Stimulated activated CD4-positive, alpha-beta T cell treated with anti-CD3 and anti-CD28 coated beads, Interleukin-1b, Interleukin-23, amount 100 ng/mL, for 48 hours (primary cell): ENCODE measurements at places on chromosomes 2 and 18.

DNA sequence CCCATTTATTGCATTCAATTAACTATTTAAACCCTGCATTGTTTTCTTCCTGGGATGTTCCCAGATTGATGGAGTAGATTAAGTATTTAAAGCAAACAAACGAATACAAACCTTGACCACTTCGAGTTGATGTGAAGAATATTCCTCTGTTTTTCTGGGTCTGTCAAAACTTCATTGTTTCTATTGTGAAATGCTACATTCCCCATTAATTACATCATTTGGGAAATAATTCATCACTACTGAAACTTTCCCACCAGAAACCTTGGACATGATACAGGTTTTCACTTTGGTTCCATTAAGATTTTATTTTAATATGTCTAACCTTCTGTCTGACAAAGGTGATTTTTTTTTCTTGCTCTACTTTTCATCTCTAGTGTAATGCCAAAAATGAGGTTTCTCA, 365.1 kb upstream of the ETAA1 start:
- DNase-seq: no peak

- DNase-seq: no peak
These were observed 131.3 kb downstream of the TPO start for GRCh38 chr2:1544478-1545069.

DNA sequence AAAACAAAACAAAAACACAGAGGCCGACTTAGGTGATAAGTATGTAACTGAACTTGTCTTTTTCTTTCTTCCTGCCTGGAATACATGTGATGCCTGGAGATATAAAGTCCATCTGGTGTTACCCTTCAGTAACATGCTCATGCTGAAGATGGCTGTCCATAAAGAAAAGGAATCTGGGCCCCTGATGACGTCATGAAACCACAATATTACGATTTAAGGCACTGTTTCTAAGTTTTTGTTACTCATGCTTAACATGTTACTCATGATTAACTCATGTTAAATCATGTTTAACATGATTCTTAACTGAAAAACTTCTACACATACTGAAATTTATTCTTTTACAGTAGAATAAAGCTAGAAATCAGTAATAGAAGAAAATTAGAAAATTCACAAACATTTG, 49.0 kb downstream of the STRADB start:
- DNase-seq: no peak

GRCh38 chr2:196074631-196075030, 6.0 kb upstream of the DNAH7 start:
- no peak for DNase-seq

GRCh38 chr2:168751104-168751740, 51.2 kb upstream of the NOSTRIN start:
- no peak for DNase-seq

DNA sequence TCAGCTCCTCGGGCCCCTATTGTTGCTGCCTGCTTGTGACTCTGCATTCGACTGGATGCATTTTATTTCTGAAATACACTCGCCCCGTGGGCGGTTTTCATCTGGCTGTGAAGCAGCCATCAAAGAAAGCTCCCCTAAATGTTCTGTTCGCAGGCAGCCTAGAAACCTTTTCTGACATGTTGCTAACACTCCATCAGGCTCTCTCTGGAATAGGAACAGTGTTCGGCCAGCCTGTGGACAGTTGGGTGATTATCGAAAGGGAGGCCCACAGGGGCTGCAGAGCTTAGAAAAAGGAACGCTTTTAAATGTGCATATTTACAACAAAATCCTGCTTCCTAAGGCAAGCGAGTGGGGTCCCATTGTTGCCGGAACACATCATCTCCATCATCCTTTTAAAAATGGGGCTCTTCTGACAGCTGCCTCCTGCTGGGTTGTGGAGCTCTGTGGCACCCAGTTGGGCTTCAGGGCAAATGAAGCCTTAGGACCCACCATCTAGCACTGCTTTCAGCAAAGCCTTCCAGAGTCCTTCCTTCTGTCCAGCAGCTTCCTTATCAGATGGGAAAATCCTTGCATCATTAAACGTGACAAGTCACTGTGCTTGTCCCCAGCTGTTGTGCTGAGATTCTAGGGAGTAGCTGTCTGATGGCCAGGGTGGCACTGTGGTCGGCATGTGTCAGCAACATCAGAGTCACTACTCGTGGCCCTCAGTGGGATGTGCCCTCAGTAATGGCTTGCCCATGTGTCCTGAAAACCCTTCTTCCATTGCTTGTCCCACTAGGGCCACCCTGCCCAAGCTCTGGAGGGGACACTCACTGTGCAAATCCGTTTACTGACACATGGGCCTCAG, 102.6 kb downstream of the GBX2 start:
- DNase-seq: no peak

DNA sequence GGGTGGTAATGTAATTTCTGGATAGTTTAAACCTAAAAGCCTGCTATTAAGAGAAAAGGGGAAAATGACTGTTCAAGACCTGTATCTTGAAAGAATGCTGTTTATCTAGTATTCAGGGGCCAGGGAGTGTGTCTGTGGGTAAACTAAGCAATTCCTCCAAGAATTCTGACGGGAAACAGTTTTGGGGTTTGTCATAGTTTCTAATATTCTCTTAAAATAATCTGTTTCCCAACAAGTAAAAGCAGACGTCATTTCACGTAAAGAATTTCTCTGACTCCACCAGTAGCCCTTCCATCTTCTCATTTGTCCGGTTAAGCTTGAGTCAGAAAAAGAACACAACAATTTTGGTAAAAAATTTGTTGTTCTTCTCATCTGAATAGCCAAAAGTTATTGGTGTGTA, 232.1 kb upstream of the EPAS1 start:
- DNase-seq: no peak

- DNase-seq: no peak
These were observed 403.3 kb downstream of the METTL4 start for GRCh38 chr18:2168022-2168421.

DNA sequence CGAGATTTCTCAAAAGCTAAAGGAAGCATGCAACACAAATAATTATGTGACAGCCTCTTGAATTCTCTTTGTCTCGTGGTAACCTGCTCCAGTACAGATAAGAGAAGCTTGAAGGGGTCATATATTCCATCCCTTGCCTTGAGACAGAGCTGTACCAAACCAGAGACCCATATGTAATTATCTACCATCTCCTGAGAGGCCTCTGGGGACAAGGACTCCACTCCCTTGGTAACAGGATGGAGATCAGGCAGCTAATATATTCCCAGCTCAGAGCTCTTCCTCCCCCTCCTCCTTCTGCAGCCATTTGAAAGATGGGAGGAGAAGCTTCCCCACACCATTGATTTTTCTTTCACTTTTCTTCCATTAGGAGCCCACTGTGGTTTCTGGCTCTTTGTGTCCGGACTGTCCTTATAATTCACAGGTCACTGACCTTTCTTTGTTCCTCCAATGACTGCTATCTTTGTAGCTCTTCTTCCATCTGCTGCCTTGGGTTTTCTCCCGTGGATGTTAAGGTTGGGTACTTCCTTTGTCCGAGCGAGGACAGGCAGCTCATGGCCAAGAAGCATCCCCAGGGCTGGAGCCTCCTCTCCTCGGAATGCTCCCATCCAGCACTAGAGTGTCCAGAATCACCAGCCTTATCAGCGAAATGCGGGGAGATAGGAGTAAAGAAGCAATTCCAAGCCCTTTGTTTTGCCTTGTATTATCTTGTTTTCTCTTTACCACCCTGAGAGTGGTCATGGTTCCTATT, 72.6 kb upstream of the STPG4 start:
- DNase-seq: no peak

- DNase-seq: no peak
These were observed 282.0 kb upstream of the PXDN start for GRCh38 chr2:2026252-2026831.

DNA sequence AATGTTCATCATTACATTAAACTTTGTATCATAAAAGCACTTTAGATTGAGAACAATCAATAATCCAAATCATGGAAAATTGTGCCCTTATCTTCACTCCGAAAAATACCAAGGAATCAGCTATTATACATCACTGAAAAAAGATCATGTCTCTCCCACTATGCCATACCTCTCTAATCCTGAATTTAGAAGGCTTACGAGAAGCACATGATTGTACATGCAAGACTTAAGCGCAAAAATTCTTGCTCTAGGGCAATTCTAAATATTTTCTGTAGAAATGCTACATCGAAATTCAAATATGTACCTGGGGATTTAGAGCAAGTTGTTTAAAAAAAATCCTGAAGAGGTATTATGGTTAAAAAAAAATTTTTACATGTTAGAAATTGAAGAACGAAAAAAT, 1.3 kb downstream of the CYTIP start:
- no peak for DNase-seq

GRCh38 chr2:227661025-227661649, 5.5 kb upstream of the SCYGR5 start:
- no peak for DNase-seq

GRCh38 chr18:12431561-12431960, 23.8 kb downstream of the PRELID3A start:
- no peak for DNase-seq

DNA sequence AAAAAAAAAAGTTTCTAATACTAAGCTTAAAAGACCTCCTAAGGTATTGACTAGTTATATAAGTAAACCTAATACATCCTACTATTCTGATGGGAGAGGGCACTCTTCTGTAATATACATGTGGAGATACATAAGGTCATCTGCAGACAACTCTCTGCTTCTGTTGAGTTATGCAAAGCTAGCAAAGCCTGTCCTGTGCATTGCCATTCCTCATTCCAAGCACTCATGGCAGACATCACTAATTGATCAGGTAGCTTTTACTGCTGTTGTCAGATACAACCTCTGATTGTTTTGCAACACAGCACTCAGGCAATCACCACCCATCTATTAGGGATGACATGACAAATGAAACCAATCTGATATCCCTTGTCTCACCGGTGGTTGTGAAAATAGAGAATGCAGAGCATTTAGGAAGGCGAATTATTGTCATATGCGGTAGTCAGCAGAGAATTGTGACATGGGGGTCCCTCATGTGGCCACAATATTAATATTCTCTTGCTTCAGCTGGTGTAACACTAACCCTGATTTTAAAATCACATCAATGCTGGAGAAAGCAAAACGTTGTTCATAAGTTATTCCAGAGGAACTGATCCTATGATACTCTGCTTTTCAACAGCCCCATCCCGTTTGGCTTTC, 416.5 kb upstream of the GYPC start:
- no peak for DNase-seq
